Hematopoietic multipotent progenitor cell treated with erythropoietin and hydrocortisone succinate and interleukin-3 and kit ligand, for 6 days (in vitro differentiated cells): ENCODE measurements at places on chromosomes 2 and 18.

- no peak for DNase-seq
Measured at GRCh38 chr2:240559286-240559685, 871 bp upstream of the DUSP28 start.

GRCh38 chr18:63606526-63606925 lies 19.4 kb downstream of the SERPINB13 start:
- DNase-seq, result no peak

DNA sequence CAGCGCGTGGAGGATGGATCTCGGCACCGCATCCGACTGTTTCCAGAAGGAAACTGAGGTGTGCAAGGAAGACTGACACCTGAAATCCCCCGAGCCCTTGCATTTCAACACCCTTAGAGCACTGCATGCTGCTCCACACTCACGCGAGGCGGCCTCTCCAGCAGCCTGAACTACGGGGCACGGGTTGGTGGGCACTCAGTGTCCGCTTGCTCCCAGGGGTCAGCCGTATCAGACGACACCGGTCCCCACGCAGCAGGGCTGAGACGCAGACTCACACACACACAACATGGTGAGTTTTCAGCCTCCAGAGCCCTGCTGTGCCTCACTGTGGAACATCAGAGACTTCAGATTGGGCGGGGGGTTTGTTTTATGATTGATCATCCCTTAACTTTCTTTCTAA lies 269.9 kb downstream of the TWIST2 start:
- DNase-seq, result no peak

- peak; percentile 23 for DNase-seq
Measured at GRCh38 chr18:23619388-23619881, 33.1 kb upstream of the NPC1 start.

DNA sequence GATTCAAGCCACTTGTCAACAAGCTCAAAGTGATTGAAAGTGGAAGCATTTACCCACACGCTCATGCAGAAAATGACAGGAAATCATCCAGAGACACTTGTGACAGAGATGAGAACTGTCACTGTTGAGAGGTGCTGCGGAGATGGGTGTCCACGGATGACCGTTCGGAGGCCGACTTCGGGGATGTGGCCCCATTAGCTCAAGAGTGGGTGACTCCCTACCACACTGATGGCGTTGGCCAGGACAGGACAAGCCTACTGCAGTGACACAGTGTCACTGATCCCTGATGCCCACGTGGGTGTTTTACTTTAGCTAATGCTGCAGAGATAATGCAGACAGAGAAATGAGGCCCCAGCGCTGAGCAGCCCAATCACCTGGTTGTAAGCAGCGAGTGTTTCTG lies 81.5 kb upstream of the YWHAQ start:
- no peak for DNase-seq

DNA sequence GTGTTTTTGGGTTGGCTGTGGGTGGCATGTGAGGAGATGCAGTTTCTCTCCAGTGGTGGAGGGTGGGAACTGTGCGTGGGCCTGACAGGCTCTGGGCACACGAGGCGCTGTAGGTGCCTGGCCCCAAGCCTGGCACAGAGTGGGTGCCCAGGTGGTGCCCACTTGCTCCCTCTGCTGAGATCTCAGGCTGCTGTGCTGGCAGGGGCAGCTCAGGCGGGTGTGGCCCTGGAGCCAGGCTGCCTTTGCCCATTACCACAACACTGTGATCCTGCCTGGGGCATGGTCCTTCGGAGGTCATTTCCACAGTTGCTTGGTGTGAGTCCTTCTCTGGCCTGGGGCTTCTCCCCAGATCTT lies 20.4 kb downstream of the TSHZ1 start:
- DNase-seq, result no peak

DNA sequence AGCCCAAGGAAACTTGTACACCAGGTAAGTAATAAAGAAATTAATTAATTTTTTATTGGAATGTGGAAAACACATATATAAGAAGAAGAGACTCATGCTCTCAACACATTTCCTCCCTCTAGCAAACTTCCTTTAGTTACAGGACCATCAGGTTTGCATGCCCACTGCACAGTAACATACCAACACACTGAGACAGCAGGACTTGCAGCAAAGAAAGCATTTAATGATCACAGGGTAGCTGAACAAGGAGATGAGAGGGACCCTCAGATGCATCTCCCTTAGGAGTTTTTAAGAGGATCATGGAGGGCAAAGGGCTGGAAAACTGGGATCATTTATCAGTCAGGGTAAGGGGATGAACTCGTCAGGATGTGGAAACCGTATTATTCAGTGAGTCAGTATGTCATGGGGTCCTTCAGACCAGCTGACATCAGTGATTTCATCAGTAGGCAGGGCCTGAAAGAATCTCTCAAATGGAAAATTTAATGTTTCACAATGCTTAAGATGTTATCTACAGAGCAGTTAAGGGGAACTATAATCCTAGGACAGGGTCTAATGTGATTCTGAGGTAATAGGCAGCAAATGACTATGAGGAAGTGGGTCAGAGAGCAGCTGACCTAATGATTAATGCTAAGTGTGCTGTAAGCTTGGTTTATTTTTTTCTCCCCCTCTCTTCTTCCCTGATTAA lies 193.8 kb upstream of the RND3 start:
- peak; percentile 38 for DNase-seq

DNA sequence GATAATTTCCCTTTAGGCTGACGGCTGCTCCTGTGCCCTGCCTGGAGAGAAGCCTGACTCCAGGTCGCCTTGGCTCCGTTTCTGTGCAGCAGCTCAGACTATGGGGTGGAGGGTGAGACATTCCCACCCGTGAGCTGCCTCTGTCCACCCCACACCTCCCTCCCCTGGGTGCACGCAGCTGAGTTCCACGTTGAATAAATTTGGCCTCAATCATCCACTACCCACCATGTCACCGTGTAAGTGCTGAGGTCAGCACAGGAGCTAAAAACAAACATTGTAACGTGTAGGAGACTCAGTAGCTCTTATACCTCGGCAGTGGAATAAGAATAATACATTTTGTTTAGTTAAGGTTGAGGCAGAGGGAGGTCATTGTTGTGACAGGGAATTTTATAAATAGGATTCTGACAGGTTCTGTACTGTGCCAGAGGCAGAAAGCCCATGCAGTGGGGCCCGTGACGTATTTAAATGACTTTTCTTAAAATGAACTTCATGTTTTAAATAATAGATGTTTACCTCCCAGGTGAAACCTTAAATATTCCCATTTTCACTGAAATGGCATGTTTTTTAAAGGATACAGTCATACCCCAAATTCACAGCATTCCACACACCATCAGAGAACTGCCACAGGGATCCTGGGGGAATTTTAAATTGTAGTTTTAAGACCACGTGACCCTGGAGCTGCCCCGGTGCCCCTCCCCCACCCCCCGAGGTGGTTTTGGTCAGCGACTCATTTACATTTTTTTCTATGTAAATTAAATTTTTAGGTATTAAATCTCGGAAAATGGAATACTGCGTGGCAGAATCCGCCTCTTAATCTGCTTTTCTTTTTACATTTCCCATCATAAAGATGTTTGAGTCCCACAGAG lies 50.2 kb downstream of the NFATC1 start:
- no peak for DNase-seq

DNA sequence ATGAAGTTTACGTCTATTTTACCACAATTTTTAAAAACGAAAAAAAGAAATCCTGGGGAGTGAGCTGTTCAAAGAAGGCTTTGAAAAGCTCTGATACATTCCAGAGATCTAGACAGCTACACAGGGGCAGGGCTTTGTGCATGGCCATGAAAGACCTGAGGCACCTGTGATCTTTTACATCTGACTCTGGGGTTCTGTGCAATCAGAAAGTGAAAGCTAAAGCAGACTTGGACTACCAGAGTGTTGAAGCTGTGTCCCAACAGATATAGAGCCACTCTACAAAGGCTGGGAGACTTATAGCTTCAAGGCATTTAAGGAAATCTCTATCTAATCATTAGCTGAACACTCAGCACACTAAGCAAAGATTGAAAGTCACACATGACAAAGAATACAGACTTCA lies 34.1 kb downstream of the PARD6G start:
- no peak for DNase-seq

DNA sequence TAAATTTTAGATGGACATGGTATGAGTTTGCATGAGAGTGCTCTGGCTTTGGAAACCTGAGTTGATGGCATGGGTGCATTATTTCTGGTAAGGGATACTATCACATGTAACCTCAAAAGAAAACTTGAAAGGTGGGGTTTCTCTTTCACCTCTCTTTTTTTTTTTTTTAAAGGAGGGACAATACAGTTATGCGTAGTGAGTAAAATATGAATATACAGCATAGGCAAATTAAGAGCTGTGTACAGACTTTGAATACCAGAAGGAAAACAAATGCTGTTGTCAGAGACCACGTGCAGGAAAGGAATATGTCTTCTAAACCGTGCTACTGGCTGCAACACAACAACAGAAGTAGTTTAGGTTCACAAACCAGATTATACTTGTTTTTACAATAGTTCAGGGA lies 82.1 kb downstream of the MAP4K4 start:
- DNase-seq, result no peak

DNA sequence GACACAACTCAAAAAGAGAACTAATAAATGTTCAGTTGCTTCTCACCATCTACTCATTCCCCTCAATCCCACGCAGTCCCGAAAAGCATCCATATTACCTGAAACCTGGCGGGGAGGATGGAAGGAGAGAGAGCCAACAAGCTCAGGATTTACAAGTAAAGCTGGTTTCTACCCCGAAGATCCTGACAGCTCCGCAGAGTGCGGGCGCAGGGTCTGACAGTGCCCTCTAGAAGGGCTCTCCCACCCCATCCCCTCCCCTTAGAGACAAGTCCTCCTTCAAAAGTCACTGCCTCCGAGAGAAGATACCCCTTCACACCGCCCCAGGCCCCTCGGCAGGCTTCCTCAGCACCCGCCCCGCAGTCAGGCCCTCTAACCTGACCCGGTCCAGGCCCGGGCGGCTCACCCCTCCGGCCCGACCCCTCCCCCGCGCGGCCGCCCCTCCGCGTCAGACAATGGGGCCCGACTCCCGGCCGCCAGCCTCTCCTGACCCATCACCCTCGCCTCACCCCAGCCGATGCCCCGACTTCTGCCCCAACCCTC lies 550 bp downstream of the RAB1A start:
- peak; percentile 45 for DNase-seq

DNA sequence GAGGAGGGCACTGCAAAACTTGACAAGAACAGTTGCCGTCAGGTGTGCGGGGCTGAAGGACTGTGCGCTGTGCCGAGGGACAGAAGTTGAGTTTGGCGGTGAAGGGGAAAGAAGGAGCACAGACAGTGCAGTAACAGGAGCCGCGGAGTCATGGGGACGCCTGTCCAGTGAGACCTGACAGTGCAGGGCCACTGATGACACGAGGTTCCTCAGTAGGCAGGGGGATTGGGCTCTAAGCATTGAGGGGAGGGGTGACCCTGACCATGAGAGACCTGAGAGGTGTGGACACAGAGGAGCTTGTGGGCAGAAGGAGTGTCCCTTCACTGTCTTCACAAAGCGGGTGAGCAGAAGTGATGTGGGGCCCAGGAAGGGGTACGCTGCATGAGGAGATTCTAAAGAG lies 104.8 kb downstream of the MTCL1 start:
- no peak for DNase-seq

DNA sequence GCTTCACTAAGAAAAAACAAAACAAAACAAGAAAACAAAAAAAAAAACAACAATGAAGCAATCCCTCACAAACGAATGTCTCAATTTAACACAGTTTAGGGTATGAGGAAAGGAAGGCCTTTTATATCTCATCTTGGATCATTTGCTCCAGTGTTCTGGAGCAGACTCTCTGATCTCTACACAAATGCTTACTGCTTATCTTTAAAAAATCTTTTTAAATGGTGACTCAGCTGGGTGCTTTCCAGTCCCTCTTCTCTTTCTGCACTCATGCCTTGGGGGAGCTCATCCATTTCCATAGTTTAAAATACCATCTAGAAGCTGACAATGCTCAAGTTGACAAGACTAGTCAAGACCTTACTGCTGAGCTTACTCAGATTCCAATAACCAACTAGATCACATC lies 56.2 kb downstream of the ETAA1 start:
- DNase-seq, result no peak

DNA sequence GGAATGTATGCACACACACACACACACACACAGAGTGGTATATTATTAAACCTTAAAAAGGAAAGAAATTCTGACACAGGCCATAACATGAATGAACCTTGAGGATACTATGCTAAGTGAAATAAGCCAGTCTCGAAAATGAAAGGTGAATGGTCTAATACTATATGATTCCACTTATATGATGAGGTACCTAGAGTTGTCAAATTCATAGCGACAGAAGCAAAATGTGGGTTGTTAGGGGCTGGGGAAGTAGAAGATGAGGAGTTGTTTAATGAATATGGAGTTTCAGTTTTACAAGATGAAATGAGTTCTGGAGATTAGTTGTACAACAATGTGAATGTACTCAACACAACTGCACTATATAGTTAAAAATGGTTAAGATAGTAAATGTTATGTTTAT lies 118.1 kb downstream of the ABCA12 start:
- DNase-seq, result no peak

- no peak for DNase-seq
Measured at GRCh38 chr2:128421286-128421685, 102.6 kb upstream of the HS6ST1 start.

DNA sequence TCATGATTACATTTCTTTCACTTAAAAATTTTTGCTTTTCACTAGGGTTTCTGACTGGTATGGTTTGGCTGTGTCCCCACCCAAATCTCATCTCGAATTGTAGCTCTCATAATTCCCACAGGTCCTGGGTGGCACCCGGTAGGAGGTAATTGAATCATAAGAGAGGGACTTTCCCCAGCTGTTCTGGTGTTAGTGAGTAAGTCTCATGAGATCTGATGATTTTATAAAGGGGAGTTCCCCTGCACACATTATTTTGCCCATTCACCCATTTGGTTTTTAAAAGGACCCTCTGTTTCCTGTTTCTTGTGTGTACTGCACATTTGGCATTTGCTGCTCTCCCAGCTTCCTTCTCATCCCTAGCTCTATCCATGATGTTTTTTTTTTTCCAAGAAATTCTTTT lies 27.8 kb upstream of the NETO1 start:
- DNase-seq, result no peak

- no peak for DNase-seq
Measured at GRCh38 chr18:79879566-79879965, 71.9 kb downstream of the SLC66A2 start.

- peak; percentile 64 for DNase-seq
Measured at GRCh38 chr2:142877216-142877838, at the start of gene KYNU. KYNU (plus strand) TSS chr2:142877664; CDS start chr2:142885368, 7,704 bp downstream.

DNA sequence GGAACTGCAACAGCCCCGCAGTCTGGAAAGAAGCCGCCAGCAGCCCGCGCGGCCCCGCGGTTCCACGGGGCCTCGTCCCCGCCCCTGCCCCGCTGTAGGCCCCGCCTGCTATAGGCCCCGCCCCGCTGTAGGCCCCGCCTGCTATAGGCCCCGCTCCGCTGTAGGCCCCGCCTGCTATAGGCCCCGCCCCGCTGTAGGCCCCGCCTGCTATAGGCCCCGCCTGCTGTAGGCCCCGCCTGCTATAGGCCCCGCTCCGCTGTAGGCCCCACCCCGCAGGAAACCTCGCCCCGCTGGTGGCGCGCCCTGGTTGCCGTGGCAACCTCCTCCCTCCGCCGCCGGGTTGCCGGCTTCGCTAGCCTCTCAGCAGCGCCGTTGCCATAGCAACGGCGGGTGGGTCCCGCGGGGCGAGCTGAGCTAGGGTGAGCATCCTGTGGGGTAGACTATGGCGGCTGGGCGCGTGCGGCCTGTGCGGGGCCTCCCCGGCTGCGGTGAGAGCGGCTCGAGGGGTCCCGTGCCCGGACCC lies 12.2 kb upstream of the KIF1A start:
- DNase-seq, result peak; percentile 96
